ENCODE measurements at places on chromosomes 12 and 14. TPM values are rescaled to one million over a fixed set of nuclear protein-coding genes. Genes with fewer than 3 reads are reported as not detected.

Gene ZC2HC1C
- total RNA-seq, result 9.5 TPM

Gene GALNT6
- total RNA-seq, result 93.4 TPM

Gene CMTM5
- not detected for total RNA-seq

Gene RTL1
- total RNA-seq, result not detected

Gene HNF1A
- total RNA-seq, result not detected

Gene GPD1
- total RNA-seq, result 0.11 TPM

Gene VRTN
- not detected for total RNA-seq

Gene CALM1
- total RNA-seq, result 1,162 TPM

Gene WIF1
- not detected for total RNA-seq

Gene CDC42BPB
- total RNA-seq, result 73.0 TPM

Gene TAS2R42
- total RNA-seq, result not detected

Gene PPP2R5E
- total RNA-seq, result 17.2 TPM

Gene DEPDC4
- total RNA-seq, result 2.0 TPM

Gene KCNA1
- total RNA-seq, result not detected

Gene CARMIL3
- total RNA-seq, result not detected

Gene LRP1-AS
- total RNA-seq, result not detected

Gene ACOT6
- total RNA-seq, result not detected

Gene TEX22
- 0.40 TPM for total RNA-seq

Gene KRT83
- total RNA-seq, result 0.33 TPM

Gene COX6A1
- 2,042 TPM for total RNA-seq

Gene KRT80
- 30.1 TPM for total RNA-seq

Gene CLEC1A
- not detected for total RNA-seq

Gene KCNH3
- 0.12 TPM for total RNA-seq

Gene AQP2
- not detected for total RNA-seq

Gene NGB
- total RNA-seq, result not detected

Gene DAAM1
- 36.7 TPM for total RNA-seq

Gene KRT8
- total RNA-seq, result 719 TPM

Gene ST8SIA1
- not detected for total RNA-seq

Gene SOX5
- total RNA-seq, result not detected

Gene CAPZA3
- total RNA-seq, result not detected

Gene B3GNT4
- 4.0 TPM for total RNA-seq

Gene COL2A1
- total RNA-seq, result 6.7 TPM

Gene RNASE3
- not detected for total RNA-seq

Gene INHBE
- total RNA-seq, result not detected

Gene OASL
- 7.6 TPM for total RNA-seq

Gene CDKN3
- 354 TPM for total RNA-seq

Gene HECTD4
- 31.2 TPM for total RNA-seq

Gene PPFIA2
- not detected for total RNA-seq

Gene PAPLN
- 0.35 TPM for total RNA-seq

Data from PC-3 (cell line).